ENCODE measurements at places on chromosomes 7 and 10. TPM values are rescaled to one million over a fixed set of nuclear protein-coding genes. Genes with fewer than 3 reads are reported as not detected.

DNA sequence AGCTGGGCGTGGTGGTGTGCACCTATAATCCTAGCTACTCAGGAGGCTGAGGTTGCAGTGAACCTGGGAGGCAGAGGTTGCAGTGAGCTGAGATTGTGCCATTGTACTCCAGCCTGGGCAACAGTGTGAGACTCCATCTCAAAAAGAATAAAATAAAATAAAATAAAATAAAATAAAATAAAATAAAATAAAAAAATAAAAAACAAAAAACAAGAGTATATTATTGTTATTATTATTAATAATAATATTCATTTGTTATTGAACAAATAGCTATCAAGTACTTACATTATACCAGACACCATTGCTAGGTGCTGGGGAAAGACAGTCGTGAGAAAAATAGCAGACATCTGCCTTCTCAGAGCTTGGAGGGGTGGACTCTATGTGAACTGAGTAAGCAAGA lies 24.1 kb downstream of the PAX2 start:
- no peaks in the 10 kb centered on the region for H3K4me1 ChIP-seq
- H3K4me3 ChIP-seq = no peak overlapping the region
- H3K27ac ChIP-seq = no peak overlapping the region
- no peaks in the 10 kb centered on the region for H3K36me3 ChIP-seq

ITIH5 gene
- 0.84 TPM for total RNA-seq

IRF5 gene
- total RNA-seq = 0.28 TPM

GRCh38 chr10:125017547-125018298 lies 75.8 kb downstream of the ZRANB1 start:
- no peaks in the 10 kb centered on the region for H3K27me3 ChIP-seq
- no peak overlapping the region for H3K27ac ChIP-seq
- no peak overlapping the region for H3K4me3 ChIP-seq
- H3K4me1 ChIP-seq = peaks cover 8% of the 10 kb centered on the region
- H3K36me3 ChIP-seq = no peaks in the 10 kb centered on the region

DNA sequence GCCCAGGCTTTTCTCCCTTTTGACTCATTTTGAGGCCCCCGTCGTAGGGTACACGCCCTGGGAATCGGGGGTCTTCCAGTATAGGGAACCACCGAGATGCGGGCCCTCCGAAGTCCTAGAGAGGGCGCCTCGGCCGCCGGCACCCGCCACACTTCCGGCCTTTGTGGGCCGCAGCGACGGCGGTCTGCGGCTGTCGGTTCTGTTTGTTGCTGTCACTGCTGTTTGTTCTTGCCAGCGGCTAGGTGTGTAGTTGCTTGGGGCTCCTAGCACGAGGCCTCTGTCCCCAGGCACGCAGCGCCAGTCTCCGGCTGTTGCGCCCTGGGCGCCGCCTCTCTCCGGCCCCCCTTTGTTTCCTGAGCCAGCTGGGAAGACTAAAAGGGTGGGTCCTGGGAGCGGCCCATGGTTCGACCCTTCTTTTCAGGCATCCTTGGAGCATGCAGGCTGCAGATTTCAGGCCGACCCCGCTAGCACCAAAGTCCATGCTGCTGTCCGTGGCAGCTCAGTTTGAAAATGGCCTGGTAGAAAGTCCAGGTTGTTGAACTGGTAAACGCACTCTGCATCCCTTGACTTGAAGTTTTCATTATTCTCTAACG lies 17.8 kb upstream of the ZKSCAN1 start:
- H3K4me3 ChIP-seq = peak overlapping the region; percentile 41
- H3K27me3 ChIP-seq = no peaks in the 10 kb centered on the region
- no peak overlapping the region for H3K27ac ChIP-seq
- H3K36me3 ChIP-seq = no peaks in the 10 kb centered on the region
- H3K4me1 ChIP-seq = no peaks in the 10 kb centered on the region

ANKIB1 gene
- total RNA-seq = 37.7 TPM

DNA sequence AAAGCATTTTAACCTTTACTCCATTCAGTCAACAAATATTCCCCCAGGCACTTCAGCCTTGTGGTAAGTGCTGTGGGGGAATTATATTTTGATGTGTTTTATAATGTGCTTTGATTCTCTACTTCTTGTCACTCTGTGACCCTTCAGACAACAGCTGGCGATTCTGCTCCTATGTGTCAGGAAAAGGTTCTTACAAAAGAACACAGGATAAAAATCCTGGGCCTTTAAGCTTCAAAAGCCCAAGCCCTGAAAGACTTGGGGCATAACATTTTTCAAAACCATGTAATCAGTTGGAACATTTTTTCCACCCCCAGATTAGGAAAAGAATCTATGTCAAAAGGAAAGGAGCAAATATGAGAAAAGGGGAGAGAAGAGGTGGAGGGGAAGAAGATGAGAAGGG lies 37.8 kb upstream of the LRRC17 start:
- H3K36me3 ChIP-seq = no peaks in the 10 kb centered on the region
- H3K27ac ChIP-seq = no peak overlapping the region
- H3K4me3 ChIP-seq = no peak overlapping the region
- no peaks in the 10 kb centered on the region for H3K27me3 ChIP-seq
- H3K4me1 ChIP-seq = no peaks in the 10 kb centered on the region

DNA sequence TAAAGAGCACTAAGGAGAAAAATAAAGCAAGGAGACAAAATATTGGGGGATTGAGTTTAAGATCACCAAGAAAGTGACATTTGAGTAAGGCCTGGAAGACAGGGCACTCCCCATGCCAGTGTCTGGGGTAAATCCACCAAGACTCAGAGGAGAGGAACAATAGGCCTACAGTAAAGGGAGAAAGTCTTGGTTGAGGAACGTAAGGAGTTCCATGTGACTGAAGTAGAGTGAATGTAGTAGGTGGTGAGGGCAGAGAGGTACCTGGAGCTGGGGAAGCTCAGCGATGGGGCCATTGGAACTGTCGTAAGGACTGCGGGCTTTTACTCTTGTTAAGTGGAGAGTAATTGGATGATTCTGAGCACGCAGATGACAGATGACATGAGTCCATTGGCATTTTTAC lies 69.4 kb downstream of the CPED1 start:
- no peaks in the 10 kb centered on the region for H3K4me1 ChIP-seq
- H3K4me3 ChIP-seq = no peak overlapping the region
- H3K27me3 ChIP-seq = no peaks in the 10 kb centered on the region
- H3K27ac ChIP-seq = no peak overlapping the region
- DNase-seq = no peak

DNA sequence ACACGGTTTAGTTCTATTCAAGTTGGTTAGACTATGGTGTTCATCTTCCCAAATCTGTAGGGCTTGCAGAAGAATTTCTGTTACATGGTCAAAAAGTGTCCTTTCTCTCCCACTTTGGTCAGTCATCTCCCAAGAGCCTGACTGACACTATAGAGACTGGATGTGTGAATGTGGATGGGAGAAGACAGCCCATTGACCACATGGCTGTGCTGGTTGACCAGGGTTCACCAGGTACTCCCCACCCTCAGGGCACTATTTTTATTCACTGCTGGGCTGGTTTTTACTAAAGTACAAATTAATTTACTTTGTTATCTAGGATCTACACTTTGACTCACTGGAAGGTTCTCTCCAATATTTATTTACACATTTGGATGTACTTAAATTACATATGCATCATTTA lies 2.3 kb downstream of the ZNF804B start:
- peaks cover 61% of the 10 kb centered on the region for H3K27me3 ChIP-seq
- DNase-seq = no peak
- no peaks in the 10 kb centered on the region for H3K36me3 ChIP-seq
- H3K27ac ChIP-seq = no peak overlapping the region

ERCC6 gene
- 10.5 TPM for total RNA-seq

DNA sequence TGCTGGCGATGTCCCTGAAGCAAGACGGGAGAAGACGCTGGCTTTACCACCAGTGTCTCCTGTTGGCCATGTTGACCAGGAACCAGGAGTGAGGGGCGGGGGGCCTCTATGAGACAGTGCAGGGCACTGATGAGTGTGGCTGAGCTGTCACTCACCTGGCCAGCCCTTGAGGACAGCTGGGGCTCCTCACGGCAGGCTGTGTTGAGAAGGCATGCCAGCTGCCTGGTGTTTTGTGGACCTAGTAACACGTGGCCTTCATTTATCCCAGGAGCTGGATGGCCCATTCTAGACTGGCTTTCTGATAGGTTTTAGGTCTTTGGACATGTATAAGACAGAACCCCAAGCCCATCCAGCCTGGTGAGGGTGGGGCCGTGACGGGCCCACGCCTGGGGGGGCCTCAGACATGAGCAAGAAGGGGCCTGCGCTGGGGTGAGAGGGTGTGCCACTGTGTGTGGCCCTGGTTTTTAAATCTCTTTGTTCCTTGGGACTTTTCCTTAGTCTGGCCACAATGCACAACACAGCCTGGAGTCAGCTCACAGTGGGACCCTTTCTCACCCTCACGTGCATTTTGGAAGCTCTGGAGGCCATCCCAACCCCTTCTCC lies 10.5 kb downstream of the RHBDD2 start:
- no peak overlapping the region for H3K27ac ChIP-seq
- no peak for DNase-seq
- no peaks in the 10 kb centered on the region for H3K27me3 ChIP-seq
- H3K4me1 ChIP-seq = no peaks in the 10 kb centered on the region
- no peak overlapping the region for H3K4me3 ChIP-seq
- no peaks in the 10 kb centered on the region for H3K36me3 ChIP-seq

GRCh38 chr10:21720090-21720489 lies 186.1 kb downstream of the MLLT10 start:
- H3K4me1 ChIP-seq = peaks cover 19% of the 10 kb centered on the region
- H3K4me3 ChIP-seq = no peak overlapping the region
- DNase-seq = peak; percentile 35

DNA sequence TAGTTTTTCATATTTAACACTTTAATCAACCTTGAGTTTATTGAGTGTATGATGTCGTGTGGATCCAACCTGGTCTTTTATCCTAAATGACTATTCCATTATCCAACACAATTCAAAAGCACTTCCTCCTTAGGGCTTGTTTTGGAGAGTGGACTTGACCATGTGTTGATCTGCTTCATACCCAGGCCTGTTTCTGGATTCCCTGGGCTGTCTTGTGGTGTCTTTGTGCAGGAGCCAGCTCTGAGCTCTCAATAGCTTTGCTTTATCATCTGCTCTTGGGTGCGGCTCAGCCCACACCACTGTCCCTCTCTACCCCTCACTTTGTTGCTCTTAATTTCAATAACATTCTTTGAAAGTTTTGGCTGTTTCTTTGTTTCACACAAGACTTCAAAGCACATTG lies 70.9 kb upstream of the CHST15 start:
- DNase-seq = no peak
- no peaks in the 10 kb centered on the region for H3K4me1 ChIP-seq
- peaks cover 9% of the 10 kb centered on the region for H3K27me3 ChIP-seq
- H3K36me3 ChIP-seq = no peaks in the 10 kb centered on the region
- H3K27ac ChIP-seq = no peak overlapping the region
